ENCODE measurements at places on chromosomes 7 and 10. TPM values are rescaled to one million over a fixed set of nuclear protein-coding genes. Genes with fewer than 3 reads are reported as not detected.

DNA sequence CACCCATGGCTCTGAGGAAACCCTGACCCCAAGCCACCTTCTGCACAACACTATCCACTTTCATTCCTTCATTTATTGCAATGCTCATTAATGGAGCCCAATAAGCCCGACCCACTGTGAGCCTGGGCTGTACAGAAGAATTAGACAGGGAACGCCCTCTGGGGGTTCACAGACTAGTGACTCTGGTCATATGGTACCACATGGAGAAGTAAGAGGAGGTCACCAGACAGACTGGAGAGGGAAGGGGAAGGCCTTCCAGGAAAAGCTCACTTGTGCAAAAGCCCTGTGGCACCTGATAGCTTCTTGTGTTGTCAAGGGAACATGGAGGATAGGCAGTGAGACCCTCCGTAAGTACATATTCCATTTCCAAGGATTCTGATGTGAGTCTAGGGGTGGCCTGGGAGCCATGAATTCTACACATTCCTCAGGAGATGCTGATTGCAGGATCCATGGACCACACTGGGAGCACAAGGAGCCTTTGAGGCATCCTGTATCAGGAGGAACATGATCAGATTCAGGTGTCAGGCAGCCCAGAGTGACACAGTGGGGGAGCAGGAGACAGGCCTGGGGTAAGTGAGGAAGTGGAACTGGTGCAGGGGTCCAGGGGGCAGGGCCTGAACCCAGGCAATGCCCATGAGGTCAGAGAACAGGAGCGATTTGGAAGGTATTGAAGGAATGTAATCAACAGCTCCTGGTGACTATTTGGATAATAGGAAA, 19.9 kb downstream of the TMEM72 start:
- DNase-seq, result no peak
- no peak overlapping the region for H3K27ac ChIP-seq
- H3K4me1 ChIP-seq, result no peaks in the 10 kb centered on the region
- H3K27me3 ChIP-seq, result no peaks in the 10 kb centered on the region

GRCh38 chr7:69684369-69685292, 86.4 kb downstream of the AUTS2 start:
- H3K27me3 ChIP-seq, result no peaks in the 10 kb centered on the region
- no peak overlapping the region for H3K27ac ChIP-seq
- no peak overlapping the region for H3K4me3 ChIP-seq
- H3K36me3 ChIP-seq, result no peaks in the 10 kb centered on the region

GRCh38 chr7:114415064-114415989, 712 bp downstream of the FOXP2 start:
- no peak overlapping the region for H3K27ac ChIP-seq
- peaks cover 30% of the 10 kb centered on the region for H3K4me1 ChIP-seq
- H3K27me3 ChIP-seq, result no peaks in the 10 kb centered on the region

DNA sequence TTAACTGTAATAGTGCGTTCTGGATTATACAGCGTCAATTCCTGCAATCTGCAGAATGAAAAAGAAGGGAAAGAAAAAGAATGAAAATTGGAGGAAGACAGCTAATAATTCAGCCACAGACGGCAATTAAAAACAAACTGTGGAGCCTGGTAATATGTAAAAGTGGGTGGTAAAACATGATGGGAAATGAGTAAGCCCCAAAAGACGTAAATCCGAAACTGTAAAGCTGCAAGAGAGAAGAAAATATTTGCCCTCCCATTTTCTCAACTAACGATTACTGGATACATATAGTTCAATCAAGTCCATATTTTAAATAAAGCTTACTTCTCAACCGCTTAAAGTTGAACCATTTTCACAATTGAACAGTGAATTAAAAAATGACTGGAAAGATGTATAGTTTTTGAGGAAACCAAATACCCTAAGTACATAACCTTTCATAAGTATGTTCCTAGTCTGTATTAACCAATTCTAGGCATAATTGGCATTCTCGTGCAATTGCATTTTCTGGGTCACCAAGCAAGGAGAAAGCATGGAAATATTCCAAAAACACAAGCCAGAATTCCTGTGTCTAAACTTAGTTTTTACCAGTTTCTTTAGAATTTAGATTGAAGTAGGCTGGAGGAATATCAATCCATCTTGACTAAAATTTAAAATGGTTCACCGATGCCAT, 44.8 kb downstream of the MALSU1 start:
- no peak overlapping the region for H3K4me3 ChIP-seq
- no peaks in the 10 kb centered on the region for H3K4me1 ChIP-seq
- H3K36me3 ChIP-seq, result no peaks in the 10 kb centered on the region
- no peak overlapping the region for H3K27ac ChIP-seq

GRCh38 chr10:14118953-14119352, 211.8 kb downstream of the FRMD4A start:
- H3K27ac ChIP-seq, result no peak overlapping the region
- DNase-seq, result no peak
- no peak overlapping the region for H3K4me3 ChIP-seq
- no peaks in the 10 kb centered on the region for H3K36me3 ChIP-seq
- H3K27me3 ChIP-seq, result no peaks in the 10 kb centered on the region

DNA sequence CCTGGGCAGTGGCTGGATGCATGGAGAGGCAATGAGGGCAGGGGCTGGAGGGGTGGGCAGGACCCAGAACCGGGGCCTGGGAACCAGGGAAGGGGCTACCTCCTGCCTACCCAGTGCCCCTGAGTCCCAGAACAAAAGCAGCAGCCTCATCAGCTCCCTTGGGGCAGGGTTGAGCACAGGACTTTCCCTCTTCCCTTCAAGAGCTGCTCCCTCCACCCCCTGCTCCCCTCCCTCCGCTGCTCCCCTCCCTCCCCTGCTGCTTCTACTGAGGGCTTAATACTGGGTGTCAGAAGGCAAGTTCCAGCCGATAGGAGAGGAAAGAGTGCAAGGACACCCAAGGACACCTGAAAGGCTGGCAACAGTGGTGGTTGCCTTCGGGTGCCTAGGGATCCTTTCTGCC, 28.2 kb upstream of the INMT start:
- H3K27me3 ChIP-seq, result no peaks in the 10 kb centered on the region
- no peaks in the 10 kb centered on the region for H3K4me1 ChIP-seq
- H3K36me3 ChIP-seq, result no peaks in the 10 kb centered on the region
- DNase-seq, result no peak

DNA sequence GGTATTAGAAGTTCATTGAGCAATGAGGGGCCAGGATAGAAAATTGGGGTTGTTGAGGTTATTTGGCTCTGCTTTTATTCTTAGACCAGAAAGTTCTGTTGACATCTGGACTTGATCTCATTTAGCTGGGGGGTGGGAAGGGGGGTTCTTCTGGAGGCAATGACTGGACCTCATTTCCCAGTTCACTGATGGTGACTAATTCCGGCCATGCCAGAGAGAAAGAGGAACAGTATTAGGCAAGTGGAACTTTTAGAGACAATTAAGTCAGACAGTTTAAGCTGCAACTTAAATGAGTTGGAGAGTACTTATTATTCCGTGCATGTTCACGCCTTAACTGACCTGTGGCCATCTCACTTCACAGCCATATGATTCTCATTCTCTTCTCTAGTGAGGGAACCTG, 512.5 kb downstream of the REEP3 start:
- H3K27me3 ChIP-seq, result no peaks in the 10 kb centered on the region
- no peaks in the 10 kb centered on the region for H3K4me1 ChIP-seq
- DNase-seq, result no peak
- H3K36me3 ChIP-seq, result no peaks in the 10 kb centered on the region

DNA sequence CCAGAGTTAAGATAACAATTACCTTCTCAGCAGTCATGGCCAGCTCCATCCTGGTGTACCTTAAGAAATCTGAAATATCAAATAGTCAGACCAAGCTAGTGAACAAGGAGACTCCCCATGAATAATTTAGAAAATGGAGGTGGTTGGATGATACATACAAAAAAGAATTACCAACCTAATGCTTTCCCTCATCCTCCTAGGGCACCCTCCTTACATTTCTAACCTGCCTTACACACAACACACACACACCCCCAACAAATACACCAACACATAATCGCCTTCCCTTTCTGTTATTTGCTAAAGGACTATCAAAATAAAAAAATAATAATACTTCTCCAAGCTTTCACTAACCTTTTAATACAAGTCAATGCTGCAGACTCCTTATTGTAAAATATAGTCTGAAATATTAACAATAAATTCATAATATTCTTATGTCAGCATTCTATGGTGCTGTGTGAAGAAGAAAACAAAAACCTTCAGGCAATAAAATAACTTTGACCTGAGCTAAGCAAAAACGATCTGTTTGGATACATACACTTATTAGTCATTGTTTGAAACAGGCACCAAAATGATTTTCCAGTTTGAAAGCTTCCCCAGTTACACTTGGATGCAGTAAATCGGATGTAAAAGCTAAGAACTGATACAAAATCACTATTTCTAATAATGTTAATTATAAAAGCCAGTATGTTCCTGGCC, 3.4 kb downstream of the TWIST1 start:
- no peaks in the 10 kb centered on the region for H3K36me3 ChIP-seq
- no peak overlapping the region for H3K27ac ChIP-seq
- peaks cover 19% of the 10 kb centered on the region for H3K27me3 ChIP-seq
- peaks cover 5% of the 10 kb centered on the region for H3K4me1 ChIP-seq

GRCh38 chr10:44020322-44021111, 364.4 kb downstream of the CXCL12 start:
- peak overlapping the region; percentile 60 for H3K27ac ChIP-seq
- peak; percentile 79 for DNase-seq
- H3K4me1 ChIP-seq, result peaks cover 24% of the 10 kb centered on the region

- no peaks in the 10 kb centered on the region for H3K4me1 ChIP-seq
- no peak overlapping the region for H3K4me3 ChIP-seq
- no peaks in the 10 kb centered on the region for H3K36me3 ChIP-seq
These were observed 3.5 kb upstream of the AKR1B1 start for GRCh38 chr7:134462337-134462925.

DNA sequence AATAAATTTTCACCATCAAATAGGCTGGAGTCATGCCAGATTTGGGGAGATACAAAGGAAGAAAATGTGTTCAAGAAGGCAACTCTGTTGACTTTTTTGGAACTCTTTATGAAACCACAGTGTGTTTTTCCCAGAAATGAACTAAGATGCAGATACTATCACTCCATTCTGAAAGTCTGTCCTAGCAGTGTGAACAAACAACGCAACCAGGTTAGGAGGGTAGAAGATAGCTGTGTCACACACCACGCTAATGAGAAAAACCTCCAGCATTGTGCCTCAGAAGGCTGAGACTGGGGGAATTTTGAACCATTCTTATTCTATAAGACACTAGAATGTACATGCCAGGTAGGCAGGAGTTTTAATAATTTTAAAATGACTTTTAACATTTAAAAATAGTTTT, 15.9 kb upstream of the ATP6V0A4 start:
- no peaks in the 10 kb centered on the region for H3K4me1 ChIP-seq
- no peak for DNase-seq
- H3K4me3 ChIP-seq, result no peak overlapping the region
- no peak overlapping the region for H3K27ac ChIP-seq
- no peaks in the 10 kb centered on the region for H3K27me3 ChIP-seq
- H3K36me3 ChIP-seq, result no peaks in the 10 kb centered on the region

GRCh38 chr7:128076796-128077271, 45.6 kb upstream of the LRRC4 start:
- peaks cover 28% of the 10 kb centered on the region for H3K36me3 ChIP-seq
- no peaks in the 10 kb centered on the region for H3K4me1 ChIP-seq
- H3K27me3 ChIP-seq, result no peaks in the 10 kb centered on the region

GRCh38 chr7:139860090-139860775, 31.2 kb downstream of the TBXAS1 start:
- no peaks in the 10 kb centered on the region for H3K4me1 ChIP-seq
- no peak overlapping the region for H3K27ac ChIP-seq
- no peak overlapping the region for H3K4me3 ChIP-seq
- no peaks in the 10 kb centered on the region for H3K36me3 ChIP-seq

- H3K4me3 ChIP-seq, result no peak overlapping the region
- no peaks in the 10 kb centered on the region for H3K36me3 ChIP-seq
- no peaks in the 10 kb centered on the region for H3K4me1 ChIP-seq
- no peak for DNase-seq
- no peak overlapping the region for H3K27ac ChIP-seq
These were observed 516.6 kb upstream of the SEMA3D start for GRCh38 chr7:85703251-85704010.

GRCh38 chr10:114380060-114380459, 24.2 kb downstream of the AFAP1L2 start:
- H3K4me3 ChIP-seq, result no peak overlapping the region
- peaks cover 12% of the 10 kb centered on the region for H3K4me1 ChIP-seq
- H3K36me3 ChIP-seq, result no peaks in the 10 kb centered on the region
- H3K27me3 ChIP-seq, result no peaks in the 10 kb centered on the region
- no peak overlapping the region for H3K27ac ChIP-seq

GRCh38 chr10:27646194-27646593, 99.4 kb downstream of the MKX start:
- H3K4me1 ChIP-seq, result no peaks in the 10 kb centered on the region
- no peaks in the 10 kb centered on the region for H3K36me3 ChIP-seq
- no peak for DNase-seq
- H3K4me3 ChIP-seq, result no peak overlapping the region

DNA sequence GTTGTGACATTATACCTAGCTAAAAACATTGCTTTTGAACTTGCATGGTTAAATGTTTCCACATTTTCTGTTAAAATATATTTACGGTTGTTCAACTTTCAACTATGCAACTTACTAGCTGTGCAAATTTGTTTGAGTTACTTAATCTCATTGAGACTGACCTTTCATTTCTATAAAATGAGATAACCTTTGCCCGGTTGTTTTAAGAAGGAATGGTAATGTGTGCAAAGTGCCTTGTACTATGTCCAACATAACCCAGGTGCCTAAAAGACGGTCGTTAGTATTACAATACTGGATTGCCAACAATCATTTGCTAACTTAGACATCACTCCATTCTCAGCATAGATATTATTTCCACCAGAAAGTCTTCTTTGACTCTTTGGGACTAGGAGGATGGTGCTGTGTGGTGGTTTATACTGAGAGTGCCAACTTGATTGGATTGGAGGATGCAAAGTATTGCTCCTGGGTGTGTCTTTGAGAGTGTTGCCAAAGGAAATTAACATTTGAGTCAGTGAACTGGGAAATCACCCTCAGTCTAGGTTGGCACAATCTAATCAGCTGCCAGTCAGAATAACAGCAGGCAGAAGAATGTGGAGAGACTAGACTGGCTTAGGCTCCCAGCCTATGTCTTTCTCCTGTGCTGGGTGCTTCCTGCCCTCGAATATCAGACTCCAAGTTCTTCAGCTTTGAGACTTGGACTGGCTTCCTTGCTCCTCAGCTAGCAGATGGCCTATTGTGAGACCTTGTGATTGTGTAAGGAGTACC, 85.2 kb upstream of the PDSS1 start:
- H3K27ac ChIP-seq, result no peak overlapping the region
- no peaks in the 10 kb centered on the region for H3K4me1 ChIP-seq
- no peaks in the 10 kb centered on the region for H3K36me3 ChIP-seq
- DNase-seq, result no peak
- H3K27me3 ChIP-seq, result no peaks in the 10 kb centered on the region

GRCh38 chr10:101229266-101230182, at the start of gene LBX1:
LBX1 (minus strand) TSS chr10:101229463; CDS start chr10:101228815, 648 bp downstream.
- H3K4me1 ChIP-seq, result peaks cover 29% of the 10 kb centered on the region
- H3K27ac ChIP-seq, result no peak within 1 kb of the TSS
- no peaks in the 10 kb centered on the region for H3K27me3 ChIP-seq
- H3K4me3 ChIP-seq, result peak within 1 kb of the TSS; percentile 11
- no peaks in the 10 kb centered on the region for H3K36me3 ChIP-seq

ARMC10 gene
- total RNA-seq, result 14.4 TPM

NEUROD6 gene
- total RNA-seq, result not detected

SH2B2 gene
- 1.9 TPM for total RNA-seq

APBB1IP gene
- total RNA-seq, result 1.2 TPM

SEMA3C gene
- total RNA-seq, result 1.3 TPM

LMOD2 gene
- total RNA-seq, result not detected

PDLIM1 gene
- total RNA-seq, result 44.1 TPM
